ENCODE measurements at places on chromosomes 2 and 18.
A peak's percentile ranks its signal among the peaks of the same experiment; 100 is the strongest.

DNA sequence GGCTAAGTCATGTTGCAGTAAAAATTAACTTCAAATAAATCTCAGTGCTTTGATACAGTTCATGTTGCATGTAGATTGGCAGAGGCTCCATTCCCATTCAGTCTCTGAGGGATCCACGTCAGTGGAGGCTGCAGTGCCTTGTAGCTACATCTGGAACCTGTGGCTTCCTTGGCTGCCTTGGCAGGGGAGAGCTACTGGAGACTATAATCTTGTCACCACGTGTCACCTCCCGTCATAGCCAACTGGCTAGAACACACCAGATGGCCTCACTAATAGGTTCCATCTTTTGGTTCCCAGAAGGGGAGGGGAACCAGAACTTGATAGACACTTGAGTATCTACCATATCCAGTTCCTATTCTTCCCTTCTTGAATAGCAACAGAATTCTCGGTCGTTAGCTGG lies 28.4 kb downstream of the E2F6 start:
- no peak overlapping the region for H3K27ac ChIP-seq
- H3K36me3 ChIP-seq, result no peaks in the 10 kb centered on the region
- H3K4me1 ChIP-seq, result no peaks in the 10 kb centered on the region
- DNase-seq, result no peak

GRCh38 chr2:195049372-195050031 lies 607.5 kb upstream of the SLC39A10 start:
- H3K27me3 ChIP-seq, result no peaks in the 10 kb centered on the region
- no peak for DNase-seq
- H3K36me3 ChIP-seq, result no peaks in the 10 kb centered on the region
- no peaks in the 10 kb centered on the region for H3K4me1 ChIP-seq
- H3K27ac ChIP-seq, result no peak overlapping the region

DNA sequence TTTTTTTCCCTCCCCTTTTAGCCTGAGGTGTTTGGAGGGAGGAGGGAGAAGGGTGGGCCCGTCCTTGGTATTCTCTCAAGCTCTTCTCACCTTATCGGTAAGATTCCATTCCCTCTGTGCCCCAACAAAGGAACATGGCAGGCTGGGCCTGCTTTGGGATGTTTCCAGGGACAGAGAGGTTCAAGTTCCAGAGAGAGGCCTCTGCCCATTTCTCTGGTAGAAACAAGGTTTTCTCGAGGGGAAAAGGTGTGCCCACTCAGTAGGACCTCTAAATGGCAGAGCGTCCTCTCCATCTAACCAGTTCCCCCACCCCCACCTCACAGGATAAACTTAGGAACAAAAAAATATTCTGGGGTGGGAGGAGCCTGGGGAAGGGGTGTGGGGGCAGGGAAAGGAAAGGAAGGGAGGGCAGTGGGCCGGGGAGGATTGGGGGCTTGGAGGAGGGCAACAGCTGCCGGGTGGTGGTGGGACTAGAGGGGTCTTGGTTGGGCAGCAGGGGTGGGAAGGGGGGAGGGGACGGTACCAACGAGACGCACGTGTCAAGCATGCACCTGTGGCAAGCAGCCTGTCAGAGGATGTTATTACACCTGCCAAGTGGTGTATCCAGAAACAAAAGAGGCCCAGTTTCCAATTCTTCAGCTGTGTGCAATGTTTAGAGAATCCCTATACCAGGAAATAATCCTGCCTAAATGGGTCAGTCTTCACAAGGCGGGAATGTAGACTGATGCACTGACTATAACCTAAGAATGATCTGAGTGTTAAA lies 2.1 kb downstream of the PCBP1 start:
- H3K4me3 ChIP-seq, result peak overlapping the region; percentile 87
- no peaks in the 10 kb centered on the region for H3K27me3 ChIP-seq
- DNase-seq, result peak; percentile 69
- no peaks in the 10 kb centered on the region for H3K4me1 ChIP-seq
- no peaks in the 10 kb centered on the region for H3K36me3 ChIP-seq

DNA sequence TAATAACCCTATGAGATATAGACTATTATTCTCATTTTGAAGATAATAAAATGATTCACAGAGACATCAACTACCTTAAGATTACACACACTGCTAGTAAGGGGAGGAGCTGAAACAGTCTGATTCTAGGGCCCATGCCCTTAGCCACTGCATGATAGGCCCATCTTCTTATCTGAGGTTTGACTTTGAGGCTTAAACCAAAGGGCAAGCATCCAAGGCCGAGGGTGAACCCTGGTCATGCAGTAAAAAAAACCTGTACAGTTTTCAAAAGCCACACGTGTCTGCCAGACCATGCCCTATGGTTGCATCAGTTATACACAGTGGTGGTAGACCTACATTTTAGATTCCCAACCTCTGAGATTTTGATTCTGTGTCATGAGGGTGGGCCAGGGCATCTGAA lies 44.8 kb downstream of the POLE4 start:
- DNase-seq, result no peak
- H3K27me3 ChIP-seq, result no peaks in the 10 kb centered on the region
- no peak overlapping the region for H3K27ac ChIP-seq
- no peak overlapping the region for H3K4me3 ChIP-seq

DNA sequence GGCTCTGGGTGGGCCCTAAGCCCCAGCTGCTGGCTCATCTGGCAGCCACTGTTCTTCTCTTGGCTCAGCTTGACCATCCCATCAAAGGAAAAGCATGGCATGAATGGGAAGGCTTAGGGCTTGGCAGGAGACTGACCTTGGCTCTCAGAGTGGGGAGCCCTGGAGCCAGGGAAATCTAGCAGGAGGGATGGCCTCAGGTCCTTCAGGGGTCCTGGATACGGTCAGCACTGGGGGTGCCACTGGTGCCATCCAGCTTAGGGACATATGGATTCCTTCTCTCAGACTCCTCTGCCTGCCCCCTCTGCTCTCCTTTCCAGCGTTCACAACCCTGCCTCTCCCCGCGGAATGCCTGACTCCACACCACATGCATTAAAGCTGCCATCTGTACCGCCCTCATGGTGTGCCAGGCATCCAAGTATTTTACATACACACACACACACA lies 165.5 kb upstream of the HAAO start:
- H3K4me3 ChIP-seq, result no peak overlapping the region
- no peaks in the 10 kb centered on the region for H3K4me1 ChIP-seq
- H3K36me3 ChIP-seq, result no peaks in the 10 kb centered on the region
- H3K27ac ChIP-seq, result peak overlapping the region; percentile 74

- no peaks in the 10 kb centered on the region for H3K36me3 ChIP-seq
- H3K4me1 ChIP-seq, result no peaks in the 10 kb centered on the region
- no peak overlapping the region for H3K27ac ChIP-seq
- no peak overlapping the region for H3K4me3 ChIP-seq
- no peak for DNase-seq
- no peaks in the 10 kb centered on the region for H3K27me3 ChIP-seq
Observed at GRCh38 chr2:126751477-126751876, 95.5 kb downstream of the GYPC start.

GRCh38 chr2:52882974-52883373 lies 884.6 kb upstream of the CHAC2 start:
- no peak overlapping the region for H3K27ac ChIP-seq
- H3K36me3 ChIP-seq, result no peaks in the 10 kb centered on the region
- DNase-seq, result no peak

All from sigmoid colon (tissue), 7 donors.